CD4-positive, alpha-beta memory T cell (primary cell): ENCODE measurements at places on chromosomes 6 and 20.

- DNase-seq: no peak
- peaks cover 2% of the 10 kb centered on the region for H3K36me3 ChIP-seq
- no peaks in the 10 kb centered on the region for H3K27me3 ChIP-seq
- peaks cover 14% of the 10 kb centered on the region for H3K4me1 ChIP-seq
- H3K4me3 ChIP-seq: no peak overlapping the region
Observed at GRCh38 chr6:83872386-83873118, 13.1 kb downstream of the CYB5R4 start.

DNA sequence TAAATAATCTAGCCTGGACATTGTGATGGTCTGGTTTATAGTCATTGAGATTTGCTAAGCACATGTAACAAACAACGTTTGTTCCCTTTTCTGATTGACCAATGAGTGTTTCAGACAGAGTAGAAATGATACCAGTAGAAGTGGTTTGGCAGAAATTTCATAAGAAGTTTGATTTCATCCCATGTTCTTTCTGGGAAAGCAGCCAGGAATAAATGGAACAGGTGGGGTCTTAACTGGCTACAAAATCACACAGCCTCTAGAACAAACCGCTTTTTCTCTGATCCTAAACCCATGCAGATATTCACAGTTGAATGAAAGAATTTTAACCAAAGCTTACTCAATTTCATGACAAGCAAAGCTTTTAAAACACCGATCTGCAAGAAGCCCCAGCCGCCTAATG lies 227.5 kb downstream of the UST start:
- no peaks in the 10 kb centered on the region for H3K27me3 ChIP-seq
- DNase-seq: no peak
- no peaks in the 10 kb centered on the region for H3K36me3 ChIP-seq

- no peak overlapping the region for H3K27ac ChIP-seq
- H3K27me3 ChIP-seq: peaks cover 41% of the 10 kb centered on the region
- peak overlapping the region; percentile 44 for H3K4me3 ChIP-seq
- H3K36me3 ChIP-seq: no peaks in the 10 kb centered on the region
Observed at GRCh38 chr6:10837009-10837621, 1.2 kb downstream of the MAK start.

- no peaks in the 10 kb centered on the region for H3K4me1 ChIP-seq
- no peak overlapping the region for H3K4me3 ChIP-seq
- no peak overlapping the region for H3K27ac ChIP-seq
Observed at GRCh38 chr6:4270001-4270400, 134.6 kb upstream of the ECI2 start.

- no peak overlapping the region for H3K27ac ChIP-seq
- no peaks in the 10 kb centered on the region for H3K4me1 ChIP-seq
- no peaks in the 10 kb centered on the region for H3K27me3 ChIP-seq
- DNase-seq: no peak
Observed at GRCh38 chr6:87070741-87071140, 24.2 kb downstream of the CGA start.

- no peak for DNase-seq
- H3K27ac ChIP-seq: no peak overlapping the region
- H3K4me1 ChIP-seq: no peaks in the 10 kb centered on the region
Observed at GRCh38 chr20:3479025-3479424, 8.2 kb downstream of the ATRN start.

DNA sequence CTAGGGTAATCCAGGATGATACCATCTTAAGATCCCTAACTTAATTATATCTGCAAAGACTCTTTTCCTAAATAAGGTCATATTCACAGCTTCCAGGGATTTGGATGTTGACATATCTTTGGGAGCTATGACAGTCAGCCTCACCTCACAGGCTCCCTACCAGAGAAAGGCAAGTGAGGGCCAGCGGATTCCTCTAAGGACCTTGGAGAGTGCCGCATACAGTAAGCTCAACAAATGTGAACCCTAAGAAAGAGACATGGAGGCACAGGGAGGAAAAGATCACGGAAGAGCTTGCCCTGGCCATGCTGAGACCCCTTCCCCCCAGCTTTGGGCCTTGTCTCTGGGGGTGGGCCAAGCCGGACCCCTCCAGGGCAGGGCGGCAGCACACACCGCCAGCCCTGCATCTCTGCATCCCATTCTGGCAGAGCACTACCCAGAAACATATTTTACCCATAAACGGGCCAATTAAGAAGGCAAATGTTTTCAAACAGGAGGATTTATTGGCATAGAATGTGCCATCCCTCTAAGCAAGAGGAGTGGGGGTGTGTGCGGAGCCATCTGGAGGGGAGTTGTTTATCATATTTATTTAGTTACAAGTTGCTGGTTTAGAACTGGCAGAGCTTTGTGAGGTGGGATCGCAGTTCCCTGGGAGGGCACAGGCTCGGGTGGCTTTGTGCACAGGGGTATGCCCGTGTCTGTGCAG lies 55.4 kb downstream of the CHMP4B start:
- H3K4me1 ChIP-seq: peaks cover 8% of the 10 kb centered on the region
- no peaks in the 10 kb centered on the region for H3K36me3 ChIP-seq
- no peak overlapping the region for H3K27ac ChIP-seq
- H3K4me3 ChIP-seq: no peak overlapping the region
- H3K27me3 ChIP-seq: no peaks in the 10 kb centered on the region
- DNase-seq: no peak

- H3K36me3 ChIP-seq: peaks cover 53% of the 10 kb centered on the region
- no peaks in the 10 kb centered on the region for H3K27me3 ChIP-seq
- no peak overlapping the region for H3K4me3 ChIP-seq
- peaks cover 7% of the 10 kb centered on the region for H3K4me1 ChIP-seq
Observed at GRCh38 chr20:45801851-45802250, 10.1 kb downstream of the DNTTIP1 start.

DNA sequence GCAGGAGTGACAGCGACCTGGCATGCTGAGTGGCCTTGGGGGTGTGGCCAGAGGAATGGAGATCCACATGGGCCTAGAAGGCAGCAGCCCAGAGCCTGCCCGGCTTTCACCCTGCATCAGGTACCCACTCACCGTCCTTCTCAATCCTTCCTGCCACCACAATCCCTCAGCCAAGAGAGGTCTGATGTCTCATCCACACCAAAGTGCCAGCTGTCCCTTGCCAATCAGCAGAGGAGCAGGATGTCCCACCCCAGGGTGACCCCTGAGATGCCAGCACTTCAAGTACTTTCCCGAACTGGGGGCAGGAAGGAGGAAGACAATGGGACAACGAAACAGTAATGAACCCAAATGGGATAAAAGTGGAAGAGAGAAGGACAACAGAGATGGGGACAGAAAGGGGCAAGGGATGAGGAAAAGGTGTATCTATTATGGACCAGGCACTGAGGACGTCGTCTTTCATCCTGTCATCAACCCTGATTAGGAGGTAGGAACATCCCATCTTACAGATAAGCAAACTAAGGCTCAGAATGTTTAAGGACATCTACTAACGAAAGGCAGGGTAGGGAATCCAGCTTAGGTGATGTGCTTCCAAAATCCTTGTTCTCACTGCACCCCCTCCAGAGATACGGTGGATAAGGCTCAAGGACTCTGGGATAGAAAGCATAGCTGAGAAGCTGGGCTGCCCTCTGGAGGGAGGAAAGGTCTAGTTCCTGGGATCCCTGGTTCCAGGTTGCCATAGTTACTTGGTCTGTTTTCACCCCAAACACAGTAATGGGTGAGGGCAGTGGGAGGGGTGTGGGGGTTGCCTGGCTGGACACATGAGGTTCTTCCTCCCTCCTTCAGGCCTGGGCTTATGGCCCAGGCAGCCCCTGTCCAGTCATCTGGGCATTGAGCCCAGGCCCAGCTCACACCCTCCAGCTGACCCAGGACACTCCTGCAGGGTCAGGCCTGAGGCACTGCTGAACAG lies 4.5 kb upstream of the TNXB start:
- H3K4me3 ChIP-seq: no peak overlapping the region
- H3K27ac ChIP-seq: no peak overlapping the region
- no peaks in the 10 kb centered on the region for H3K27me3 ChIP-seq
- H3K36me3 ChIP-seq: peaks cover 33% of the 10 kb centered on the region
- H3K4me1 ChIP-seq: peaks cover 6% of the 10 kb centered on the region
